AG08395 (cell line): ENCODE measurements at places on chromosomes 6 and 20.
A peak's percentile ranks its signal among the peaks of the same experiment; 100 is the strongest.

DNA sequence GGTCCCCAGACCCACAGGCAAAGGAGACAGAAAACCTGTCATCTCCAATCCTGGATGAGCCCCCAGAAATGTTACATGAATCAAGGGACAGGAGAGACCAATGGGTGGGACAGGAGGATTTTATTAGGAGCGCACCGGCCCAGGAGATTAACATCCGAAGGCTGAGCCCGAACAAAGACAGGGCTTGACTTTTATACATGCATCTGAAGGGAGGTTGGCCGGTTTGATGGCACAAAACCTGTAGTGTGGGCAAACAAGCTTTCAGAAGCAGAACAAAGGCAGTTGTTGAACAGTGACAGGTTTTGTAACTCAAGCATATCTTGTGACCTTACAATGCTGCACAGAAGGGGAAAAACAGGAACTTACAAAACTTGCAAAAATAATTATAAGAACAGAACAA, 83.9 kb upstream of the GPR6 start:
- DNase-seq, result no peak

DNA sequence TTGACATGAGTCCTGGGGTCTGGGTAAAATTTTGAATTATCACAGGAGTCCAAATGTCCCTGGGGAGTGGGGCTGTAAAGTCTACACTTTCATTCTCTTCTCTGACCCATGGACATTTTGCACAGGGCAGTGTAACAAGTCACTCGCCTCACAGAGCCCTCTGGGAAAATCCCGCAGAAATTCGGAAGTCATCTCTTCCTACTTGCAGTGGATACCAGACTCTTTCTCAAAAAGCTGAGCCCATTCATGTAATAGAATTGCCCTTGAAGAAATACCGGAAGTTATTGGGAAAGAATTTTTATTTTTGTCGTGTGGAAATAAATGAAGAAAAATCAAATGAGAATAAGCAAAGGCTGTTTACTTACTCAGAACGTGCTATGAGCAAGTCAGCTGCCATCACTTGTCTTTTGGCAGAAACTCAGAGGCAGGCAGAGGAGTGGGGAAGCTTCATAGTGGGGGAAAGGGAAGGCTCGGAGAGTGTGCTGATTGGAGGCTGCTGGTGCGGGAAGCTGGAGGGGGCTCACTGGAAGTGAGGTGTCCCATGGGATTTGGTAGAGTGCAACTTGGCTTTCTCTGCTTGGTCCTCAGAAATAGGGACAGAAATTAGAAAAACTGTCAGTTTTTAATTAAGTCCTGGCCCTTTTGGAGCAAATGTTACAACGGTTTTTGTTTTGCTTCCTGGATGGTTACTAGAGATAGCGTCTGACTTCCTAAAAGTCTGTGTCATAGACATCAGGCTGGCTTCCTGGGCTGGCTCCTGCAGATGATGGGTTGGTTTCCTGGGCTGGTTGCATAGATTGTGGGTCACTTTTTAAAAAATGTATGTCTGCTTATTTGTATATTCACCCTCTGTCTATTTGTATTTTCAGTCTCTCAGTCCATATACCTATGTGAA, 79.8 kb upstream of the EEF1E1 start:
- DNase-seq, result peak; percentile 29

DNA sequence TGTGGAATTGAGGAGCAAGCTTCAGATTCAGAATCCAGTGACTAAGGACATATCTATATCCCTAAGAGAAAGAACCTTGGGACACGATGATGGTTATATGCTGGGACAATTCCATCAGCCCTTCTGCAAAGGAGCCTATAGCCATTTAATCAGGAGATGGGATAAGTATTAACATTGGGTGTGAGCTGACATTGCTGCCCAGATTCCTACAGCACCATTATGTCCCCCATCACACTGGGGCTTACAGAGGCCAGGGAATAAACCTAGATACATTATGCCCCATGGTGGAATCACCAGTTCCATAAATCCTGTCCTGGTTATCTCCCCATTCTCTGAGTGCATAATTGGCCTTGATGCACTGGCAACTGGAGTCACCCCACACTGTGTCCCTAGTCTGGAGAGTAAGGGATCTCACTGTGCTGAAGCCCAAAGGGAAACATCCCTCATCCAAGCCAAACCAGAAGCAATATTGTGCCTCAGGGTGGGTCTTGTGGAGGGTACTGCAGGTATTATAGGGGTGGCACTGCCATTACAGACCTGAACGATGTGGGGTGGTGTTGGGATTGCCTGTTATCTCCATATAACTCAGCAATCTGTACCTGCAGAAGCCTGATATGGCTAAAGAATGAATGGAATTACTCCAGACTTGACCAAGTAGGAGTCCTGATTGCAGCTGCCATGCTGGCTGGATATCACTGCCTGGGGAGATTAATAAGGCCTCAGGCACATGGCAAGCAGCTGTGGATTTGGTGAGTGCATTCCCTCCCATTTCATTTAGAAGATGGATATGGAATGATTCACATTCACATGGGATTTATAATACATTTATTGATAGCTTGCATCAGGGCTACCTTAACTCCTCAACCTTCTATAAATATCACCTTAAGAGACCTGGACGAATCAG, 5.0 kb downstream of the HLA-A start:
- no peak for DNase-seq

GRCh38 chr6:160714731-160715316, 12.8 kb downstream of the PLG start:
- DNase-seq, result peak; percentile 23

- DNase-seq, result peak; percentile 48
These were observed 57.0 kb upstream of the GNRH2 start for GRCh38 chr20:2986466-2986865.

- DNase-seq, result no peak
These were observed 92.4 kb downstream of the PLCB4 start for GRCh38 chr20:9161311-9161710.

GRCh38 chr6:111274593-111275217, 187.4 kb downstream of the SLC16A10 start:
- no peak for DNase-seq

GRCh38 chr6:6808915-6809314, 220.4 kb downstream of the LY86 start:
- no peak for DNase-seq
